Mammary microvascular endothelial cell (primary cell): ENCODE measurements at places on chromosomes 13 and 19. TPM values are rescaled to one million over a fixed set of nuclear protein-coding genes. Genes with fewer than 3 reads are reported as not detected.

Gene ZNF540
- 1.4 TPM in 1 of 2 replicates, not detected in the other for total RNA-seq

Gene SPACA4
- not detected in 2 replicates for total RNA-seq

Gene CEACAM21
- total RNA-seq: 2.5 and 14.9 TPM in 2 replicates

Gene JSRP1
- not detected in 2 replicates for total RNA-seq

Gene ZNF700
- 2.3 and 3.6 TPM in 2 replicates for total RNA-seq

Gene ZSCAN4
- total RNA-seq: not detected in 2 replicates

Gene CTU1
- 12.1 and 14.8 TPM in 2 replicates for total RNA-seq
